ENCODE measurements at places on chromosomes 16 and 17.

- DNase-seq = no peak
These were observed at the start of gene LGALS3BP for GRCh38 chr17:78979780-78980623. Gene LGALS3BP (minus strand): TSS chr17:78979923. CDS start chr17:78977191, 2,732 bp downstream.

GRCh38 chr17:37745801-37746426 is 1.1 kb upstream of the HNF1B start:
- no peak for DNase-seq

GRCh38 chr17:16259926-16260325 is 42.9 kb downstream of the PIGL start:
- no peak for DNase-seq

DNA sequence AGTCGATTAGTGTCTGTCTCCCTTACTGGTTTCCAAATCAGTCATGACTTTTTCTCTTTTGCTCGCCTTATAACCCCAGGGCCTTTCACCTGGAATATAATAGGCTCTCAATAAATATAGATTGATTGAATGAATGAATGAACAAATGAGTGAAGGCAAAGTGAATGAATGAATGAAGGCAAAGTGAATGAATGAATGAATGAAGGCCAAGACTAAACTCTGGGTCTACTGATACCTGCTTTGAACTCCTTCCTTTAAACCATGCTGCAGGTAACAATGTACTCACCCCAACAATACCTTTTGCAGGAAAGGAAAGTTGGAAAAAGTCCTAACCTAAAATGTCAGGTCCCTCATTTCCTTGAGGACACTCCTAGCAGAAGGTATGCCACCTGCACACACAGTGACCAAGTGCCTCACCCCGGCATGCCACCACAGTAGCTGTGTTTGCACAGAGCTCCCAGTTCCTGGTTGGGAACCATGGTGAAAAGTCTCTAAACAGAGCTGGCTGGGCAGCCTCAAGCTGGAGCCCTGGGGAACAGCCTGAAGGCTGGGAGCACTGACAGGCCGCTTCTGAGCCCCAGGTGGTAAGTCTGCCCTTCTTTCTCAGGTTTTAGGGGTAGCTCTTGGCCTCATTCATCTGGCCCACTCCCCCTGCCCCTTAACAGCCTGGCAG is 42.7 kb upstream of the ANKFN1 start:
- no peak for DNase-seq

GRCh38 chr17:51666971-51667705 is 406.8 kb downstream of the UTP18 start:
- no peak for DNase-seq

GRCh38 chr16:54962045-54962444 is 31.4 kb downstream of the IRX5 start:
- no peak for DNase-seq

DNA sequence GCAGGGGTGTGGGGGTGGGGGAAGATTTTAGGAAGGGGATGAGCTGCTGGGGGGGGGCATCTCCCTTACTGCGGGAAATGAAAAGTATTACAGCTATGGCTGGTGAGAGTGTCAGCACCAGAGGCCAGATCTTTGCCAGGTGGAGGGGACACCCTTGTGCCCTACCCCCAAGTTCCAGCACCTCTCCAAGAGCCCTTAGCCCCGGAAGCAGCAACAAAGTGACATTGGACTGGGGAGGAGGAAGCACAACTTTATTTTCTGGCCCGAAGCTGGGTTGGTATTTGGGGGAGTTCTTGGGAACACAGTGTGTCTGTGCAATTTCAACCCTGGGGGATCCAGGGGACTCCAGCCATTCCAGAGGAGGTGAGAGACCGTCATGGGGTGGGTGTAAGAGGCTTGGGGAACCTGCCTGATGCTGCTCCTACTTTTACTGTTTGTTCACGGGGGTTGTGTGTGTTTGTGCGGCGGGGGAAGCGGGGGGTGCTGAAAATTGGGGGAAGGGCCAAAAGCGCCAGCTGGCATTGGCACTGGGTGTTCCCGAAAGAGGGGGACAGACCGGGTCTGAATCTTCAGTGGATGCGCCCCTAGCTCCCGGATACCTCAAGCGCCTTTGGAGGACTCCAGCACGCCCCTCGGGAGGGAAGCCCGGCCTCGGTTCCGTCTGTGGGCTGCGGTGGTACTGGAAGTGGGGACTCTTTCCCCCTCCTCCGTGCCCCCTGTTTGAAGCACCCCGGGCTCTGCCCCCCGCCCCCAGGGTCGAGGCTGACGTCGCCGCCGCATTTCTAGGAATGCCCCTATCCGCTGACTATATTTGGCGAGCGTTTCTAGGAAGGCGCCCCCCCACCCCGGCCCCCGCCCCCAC is 230.3 kb downstream of the MRTFB start:
- no peak for DNase-seq

DNA sequence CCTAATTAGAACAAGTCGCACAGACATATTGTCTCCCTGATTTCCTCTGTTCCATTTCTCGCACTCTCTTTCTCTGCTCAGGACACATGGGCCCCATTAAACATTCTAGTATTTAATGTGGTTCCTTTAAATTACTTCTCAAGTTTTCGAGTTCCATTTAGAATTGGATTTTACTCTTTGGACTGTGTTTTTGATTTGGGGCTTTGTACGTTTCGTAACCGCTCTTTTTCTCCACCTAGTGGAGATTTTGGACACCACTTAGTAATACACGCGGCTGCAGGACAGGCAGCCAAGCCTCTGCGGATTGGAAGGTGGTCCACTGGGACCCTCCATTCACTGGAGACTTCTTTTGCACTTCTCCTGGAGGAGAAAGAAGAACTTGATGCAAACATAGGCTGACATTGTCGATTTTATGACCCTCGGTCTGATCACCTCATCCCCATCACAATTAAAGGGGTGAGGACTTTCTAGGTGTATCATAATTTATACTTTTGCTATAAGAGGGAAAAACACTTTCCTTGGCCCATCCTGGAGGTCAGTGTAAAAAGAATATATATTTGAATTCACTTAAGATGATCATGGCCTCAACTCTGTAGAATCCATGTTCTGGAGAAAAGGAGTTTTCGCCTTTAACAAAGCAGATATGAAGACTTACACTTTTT is 85.7 kb downstream of the NOG start:
- no peak for DNase-seq

GRCh38 chr17:19626079-19626478 is 22.5 kb upstream of the ALDH3A2 start:
- no peak for DNase-seq

All from stimulated activated CD4-positive, alpha-beta T cell treated with anti-CD3 and anti-CD28 coated beads, Interleukin-1b, Interleukin-23, amount 100 ng/mL, for 24 hours (primary cell).